Activated T-cell treated with anti-CD3 and anti-CD28 coated beads for 1 hour (primary cell): ENCODE measurements at places on chromosomes 2 and 18.

- DNase-seq = no peak
These were observed 67.1 kb upstream of the PXDN start for GRCh38 chr2:1811258-1811970.

DNA sequence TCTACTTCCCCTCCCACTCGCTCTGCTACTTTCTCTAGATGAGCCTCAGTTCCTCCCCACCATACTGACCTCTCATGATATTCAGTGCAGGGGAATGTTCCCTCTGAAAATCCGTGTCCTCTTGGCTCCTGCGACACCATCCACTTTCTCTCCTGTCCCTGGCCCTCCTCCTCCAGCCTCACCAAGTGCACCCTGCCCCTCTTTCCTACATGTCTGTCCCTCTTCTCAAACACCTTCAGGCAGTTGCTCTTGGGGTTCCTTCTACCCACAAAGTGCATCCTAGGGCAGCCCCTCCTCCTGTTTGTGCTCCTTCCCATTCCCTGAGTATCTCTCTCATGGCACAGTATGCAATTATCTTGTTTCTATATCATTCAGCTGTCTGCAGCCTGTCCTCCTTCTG is 246.4 kb upstream of the RAB6C start:
- DNase-seq = no peak

- no peak for DNase-seq
These were observed 373.8 kb upstream of the SYT4 start for GRCh38 chr18:43651057-43651456.

GRCh38 chr18:12326711-12327460 is 18.8 kb downstream of the TUBB6 start:
- no peak for DNase-seq

- DNase-seq = no peak
These were observed 385.4 kb upstream of the NXPH2 start for GRCh38 chr2:139165601-139166000.
